Endothelial cell (in vitro differentiated cells): ENCODE measurements at places on chromosomes 3 and 15.

- no peaks in the 10 kb centered on the region for H3K36me3 ChIP-seq
- H3K27me3 ChIP-seq, result peaks cover 2% of the 10 kb centered on the region
- H3K27ac ChIP-seq, result no peak overlapping the region
- peaks cover 19% of the 10 kb centered on the region for H3K4me1 ChIP-seq
These were observed 26.6 kb downstream of the SLC28A1 start for GRCh38 chr15:84910928-84911623.

- no peak overlapping the region for H3K4me3 ChIP-seq
- peaks cover 17% of the 10 kb centered on the region for H3K36me3 ChIP-seq
- no peak for DNase-seq
- no peaks in the 10 kb centered on the region for H3K4me1 ChIP-seq
These were observed 30.1 kb upstream of the FILIP1L start for GRCh38 chr3:100144255-100144866.

DNA sequence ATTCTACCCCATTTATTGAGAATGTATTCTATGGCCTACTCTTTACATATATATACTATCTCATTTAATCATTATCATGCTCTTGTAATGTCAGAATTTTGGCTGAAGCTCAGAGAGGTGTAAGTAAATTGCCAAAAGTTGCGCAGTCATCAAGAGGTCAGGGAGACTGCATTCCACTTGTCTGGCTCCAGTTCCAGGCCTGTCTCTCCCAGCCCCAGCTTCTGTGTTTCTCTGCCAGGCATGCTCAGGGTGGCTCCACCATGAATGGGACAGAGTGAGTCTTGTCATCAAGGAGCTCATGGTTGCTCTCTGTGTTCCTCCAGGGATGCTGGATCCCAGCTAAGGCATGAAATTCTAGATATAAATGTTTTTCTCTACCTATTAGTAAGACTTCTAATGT lies 635.1 kb upstream of the MDFIC2 start:
- H3K4me1 ChIP-seq, result peaks cover 4% of the 10 kb centered on the region
- no peak overlapping the region for H3K27ac ChIP-seq
- no peaks in the 10 kb centered on the region for H3K36me3 ChIP-seq
- H3K27me3 ChIP-seq, result peaks cover 1% of the 10 kb centered on the region

DNA sequence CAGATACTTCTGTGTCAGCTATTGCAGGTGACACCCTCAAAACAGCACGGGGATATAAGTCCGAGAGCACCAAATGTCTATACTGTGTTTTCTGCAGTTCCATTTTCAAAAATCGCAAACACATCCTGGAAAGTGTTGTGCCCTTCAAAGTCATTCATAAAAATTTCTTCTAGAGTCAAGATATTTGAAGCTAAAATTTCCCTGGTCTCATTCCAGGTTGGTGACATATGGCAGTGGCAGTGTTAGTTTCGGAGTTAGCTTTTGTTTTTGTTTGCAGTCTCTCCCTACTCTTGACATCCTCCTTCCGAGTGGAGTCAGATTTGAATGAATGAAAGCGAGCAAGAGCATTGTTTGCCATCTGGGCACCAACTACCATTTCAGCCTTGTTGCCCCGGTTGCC lies 3.2 kb upstream of the FSIP1 start:
- H3K4me3 ChIP-seq, result no peak overlapping the region
- H3K4me1 ChIP-seq, result peaks cover 37% of the 10 kb centered on the region
- no peak overlapping the region for H3K27ac ChIP-seq
- DNase-seq, result no peak
- peaks cover 5% of the 10 kb centered on the region for H3K27me3 ChIP-seq

GRCh38 chr3:83011481-83011880 lies 1250.0 kb upstream of the GBE1 start:
- H3K4me1 ChIP-seq, result no peaks in the 10 kb centered on the region
- no peaks in the 10 kb centered on the region for H3K36me3 ChIP-seq
- no peak overlapping the region for H3K4me3 ChIP-seq
- no peaks in the 10 kb centered on the region for H3K27me3 ChIP-seq

DNA sequence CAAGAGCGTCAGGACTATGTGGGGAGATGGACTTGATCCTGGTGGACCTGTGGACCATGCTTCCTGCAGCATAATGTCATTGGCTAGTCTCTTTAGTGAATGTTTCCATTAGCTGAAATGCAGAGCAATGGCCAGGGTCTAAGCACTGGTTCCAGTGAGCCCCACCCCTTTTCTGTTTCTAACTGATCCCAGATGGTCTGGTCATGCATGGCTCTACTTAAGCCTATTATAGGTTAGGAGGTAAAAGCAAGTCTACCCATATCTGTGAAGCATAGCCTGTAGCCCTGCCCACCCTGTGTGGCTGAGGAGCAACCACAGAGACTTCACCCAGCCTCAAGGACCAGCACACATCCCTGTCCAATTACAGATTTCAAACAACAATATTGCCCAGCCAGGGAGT lies 419.2 kb downstream of the ZNF385D start:
- H3K36me3 ChIP-seq, result no peaks in the 10 kb centered on the region
- peaks cover 5% of the 10 kb centered on the region for H3K4me1 ChIP-seq
- no peak overlapping the region for H3K27ac ChIP-seq
- no peak for DNase-seq

- H3K4me3 ChIP-seq, result peak within 1 kb of the TSS; percentile 90
- DNase-seq, result peak; percentile 65
- peaks cover 17% of the 10 kb centered on the region for H3K36me3 ChIP-seq
- peaks cover 48% of the 10 kb centered on the region for H3K4me1 ChIP-seq
- H3K27me3 ChIP-seq, result peaks cover 22% of the 10 kb centered on the region
These were observed at the start of gene EFCC1 for GRCh38 chr3:129001101-129001805. TSS of gene EFCC1 (plus strand) at chr3:129001304. CDS start at chr3:129001629, 325 bp downstream.

DNA sequence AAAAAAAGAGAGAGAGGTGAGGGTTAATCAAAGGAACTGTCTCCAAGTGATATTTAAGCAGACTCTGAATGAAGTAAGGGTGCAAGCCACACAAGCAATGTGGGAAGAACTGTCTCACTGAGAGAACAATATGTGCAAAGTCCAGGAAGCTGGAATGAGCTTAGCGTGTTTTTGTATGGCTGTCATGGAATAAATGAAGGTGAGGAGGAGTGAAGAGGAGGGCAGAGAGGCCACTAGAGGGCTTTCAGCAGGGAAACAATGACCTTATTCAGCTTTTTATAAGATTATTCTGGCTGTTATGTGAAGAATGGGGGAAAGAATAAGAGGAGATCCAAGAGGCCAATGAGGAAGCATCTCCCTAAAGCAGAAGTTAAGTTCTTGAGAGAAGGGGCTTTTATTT lies 86.9 kb upstream of the COL8A1 start:
- no peak for DNase-seq
- H3K27me3 ChIP-seq, result no peaks in the 10 kb centered on the region
- H3K36me3 ChIP-seq, result no peaks in the 10 kb centered on the region

GRCh38 chr15:64004587-64004986 lies 41.7 kb downstream of the DAPK2 start:
- no peak overlapping the region for H3K4me3 ChIP-seq
- no peak overlapping the region for H3K27ac ChIP-seq
- H3K27me3 ChIP-seq, result peaks cover 4% of the 10 kb centered on the region
- no peaks in the 10 kb centered on the region for H3K36me3 ChIP-seq

- no peak for DNase-seq
- peaks cover 26% of the 10 kb centered on the region for H3K4me1 ChIP-seq
- no peak overlapping the region for H3K27ac ChIP-seq
- no peaks in the 10 kb centered on the region for H3K27me3 ChIP-seq
- peak overlapping the region; percentile 82 for H3K4me3 ChIP-seq
These were observed 571 bp downstream of the FES start for GRCh38 chr15:90884719-90885431.

DNA sequence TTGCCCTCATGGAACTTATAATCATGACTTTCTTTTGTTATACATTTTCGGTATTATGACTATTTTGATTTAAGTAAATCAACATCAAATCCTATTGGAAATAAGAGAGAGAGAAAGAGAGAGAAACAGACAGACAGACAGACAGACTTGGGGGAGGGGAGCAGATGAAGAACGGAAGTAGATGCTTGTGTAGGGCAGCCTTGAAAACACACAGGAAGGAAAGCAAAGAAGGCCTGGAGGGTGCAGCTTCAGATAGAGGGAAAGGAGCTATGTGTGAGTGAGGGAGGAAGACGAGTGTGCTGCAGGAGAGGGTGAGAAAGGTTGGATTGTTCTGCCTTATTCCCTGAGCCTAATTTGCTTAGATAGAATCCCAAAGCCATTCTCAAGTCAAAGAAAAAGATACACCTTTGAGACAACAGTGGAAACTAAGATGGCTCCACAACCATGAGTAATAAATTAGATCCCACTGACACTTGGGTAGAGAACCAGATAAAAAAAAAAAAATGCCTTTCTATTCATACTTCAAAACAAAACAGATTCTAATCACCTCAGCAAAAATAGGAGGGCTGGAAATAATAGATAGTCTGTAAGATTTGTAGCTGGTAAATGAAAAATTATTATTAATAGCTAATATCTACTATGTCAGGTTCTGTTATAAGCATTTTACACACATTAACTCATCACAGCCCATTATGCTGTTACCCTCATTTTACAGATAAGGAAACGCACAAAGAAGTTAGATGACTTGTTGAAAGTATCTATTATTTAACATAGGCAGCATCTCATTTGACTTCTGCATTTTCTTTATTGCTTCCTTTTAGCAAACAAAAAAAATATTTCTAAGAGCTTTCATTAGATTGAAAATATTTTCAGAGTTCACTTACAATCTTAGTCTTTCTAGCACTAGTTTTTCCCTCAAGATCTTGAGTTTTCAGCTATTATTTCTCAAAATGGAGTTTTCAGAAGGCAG lies 214.1 kb downstream of the TNIK start:
- no peak for DNase-seq
- H3K27ac ChIP-seq, result no peak overlapping the region
- H3K36me3 ChIP-seq, result no peaks in the 10 kb centered on the region
- no peaks in the 10 kb centered on the region for H3K27me3 ChIP-seq
- no peak overlapping the region for H3K4me3 ChIP-seq

- H3K4me1 ChIP-seq, result peaks cover 12% of the 10 kb centered on the region
- peaks cover 12% of the 10 kb centered on the region for H3K27me3 ChIP-seq
- DNase-seq, result no peak
- H3K36me3 ChIP-seq, result peaks cover 6% of the 10 kb centered on the region
- H3K27ac ChIP-seq, result no peak overlapping the region
These were observed 35.4 kb upstream of the DUSP7 start for GRCh38 chr3:52091586-52092270.

DNA sequence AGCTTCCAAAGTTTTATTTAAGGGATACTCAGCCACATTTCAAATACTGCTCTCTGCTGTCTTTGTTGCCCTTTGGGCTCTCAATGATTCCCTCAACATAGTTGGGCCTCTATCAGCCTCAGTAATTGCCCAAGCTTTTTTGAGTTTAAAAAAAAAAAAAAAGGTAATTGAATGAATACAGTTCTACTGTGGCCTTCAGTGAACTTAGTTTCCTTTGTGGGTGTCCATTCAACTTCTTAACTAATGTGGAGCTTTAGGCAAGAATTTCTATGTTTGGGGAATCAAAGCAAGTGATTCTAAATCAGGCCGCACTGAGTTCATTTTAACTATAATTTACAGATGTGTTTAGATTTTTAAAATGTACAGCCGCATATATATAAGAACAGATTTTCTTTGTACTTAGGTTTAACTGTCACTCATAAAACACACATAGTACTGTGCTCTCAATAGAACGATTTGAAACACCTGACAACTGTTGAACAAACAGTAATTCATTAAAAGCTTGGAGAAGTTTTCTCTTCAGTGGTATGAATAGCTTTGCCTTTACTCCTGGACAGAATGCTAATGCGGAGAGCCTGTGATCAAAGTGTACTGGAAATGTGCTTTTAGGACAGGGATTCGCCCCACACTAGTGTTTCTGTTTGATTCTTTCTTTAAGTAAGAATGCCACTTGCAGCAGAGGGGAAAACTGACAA lies 844.9 kb upstream of the SEMA6D start:
- H3K4me3 ChIP-seq, result no peak overlapping the region
- no peaks in the 10 kb centered on the region for H3K27me3 ChIP-seq
- H3K36me3 ChIP-seq, result no peaks in the 10 kb centered on the region
- no peak overlapping the region for H3K27ac ChIP-seq

DNA sequence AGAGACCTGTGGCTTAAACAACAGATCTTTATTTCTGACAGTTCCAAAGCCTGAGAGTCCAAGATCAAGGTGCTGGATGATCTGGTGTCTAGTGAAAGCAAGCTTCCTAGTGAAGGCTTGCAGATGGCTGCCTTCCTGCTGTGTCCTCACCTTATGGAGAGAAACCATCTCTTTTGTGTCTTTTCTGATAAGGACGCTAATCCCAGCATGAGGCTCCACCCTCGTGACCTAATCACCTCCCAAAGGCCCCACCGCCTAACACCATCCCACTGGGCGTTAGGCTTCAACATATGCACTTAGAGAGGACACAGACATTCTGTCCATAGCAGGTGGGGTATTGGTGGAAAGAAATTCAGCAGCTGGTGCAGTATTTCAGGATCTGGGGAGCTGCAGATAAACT lies 19.8 kb upstream of the LYSMD4 start:
- DNase-seq, result no peak
- no peak overlapping the region for H3K27ac ChIP-seq
- no peak overlapping the region for H3K4me3 ChIP-seq
- H3K27me3 ChIP-seq, result peaks cover 14% of the 10 kb centered on the region
- H3K36me3 ChIP-seq, result no peaks in the 10 kb centered on the region

DNA sequence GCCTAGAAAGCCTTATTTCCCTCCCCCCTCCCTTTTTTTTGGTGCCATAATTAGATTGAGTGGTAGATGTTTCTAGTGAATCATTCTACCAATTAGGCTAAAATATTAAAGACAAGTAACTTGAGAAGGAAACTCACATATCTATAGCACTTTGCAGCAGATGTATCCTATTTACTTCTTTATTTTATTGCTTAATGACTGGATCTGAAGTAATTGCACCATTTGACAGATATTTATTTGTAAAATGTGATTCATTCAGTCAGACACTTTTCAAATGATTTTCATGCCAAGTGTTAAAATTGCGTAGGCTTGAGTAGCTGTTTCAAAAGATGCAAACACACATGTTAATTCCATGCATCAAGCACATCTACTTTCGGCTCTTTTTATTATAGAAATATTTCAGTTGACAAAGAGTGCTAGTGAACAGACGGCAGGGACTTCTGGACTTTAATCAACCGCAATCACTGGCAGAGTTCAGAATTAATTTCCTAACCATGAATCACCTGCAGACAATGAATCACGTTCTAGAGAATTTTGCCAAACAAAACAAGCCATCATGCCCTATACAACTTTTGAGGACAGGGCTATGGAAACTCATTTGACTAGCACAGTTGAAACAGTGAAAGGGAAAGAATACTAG lies 636.8 kb downstream of the MECOM start:
- H3K27ac ChIP-seq, result no peak overlapping the region
- H3K4me1 ChIP-seq, result no peaks in the 10 kb centered on the region
- H3K36me3 ChIP-seq, result no peaks in the 10 kb centered on the region
- H3K4me3 ChIP-seq, result no peak overlapping the region
- H3K27me3 ChIP-seq, result no peaks in the 10 kb centered on the region
